ENCODE measurements at places on chromosomes 7 and 10.

DNA sequence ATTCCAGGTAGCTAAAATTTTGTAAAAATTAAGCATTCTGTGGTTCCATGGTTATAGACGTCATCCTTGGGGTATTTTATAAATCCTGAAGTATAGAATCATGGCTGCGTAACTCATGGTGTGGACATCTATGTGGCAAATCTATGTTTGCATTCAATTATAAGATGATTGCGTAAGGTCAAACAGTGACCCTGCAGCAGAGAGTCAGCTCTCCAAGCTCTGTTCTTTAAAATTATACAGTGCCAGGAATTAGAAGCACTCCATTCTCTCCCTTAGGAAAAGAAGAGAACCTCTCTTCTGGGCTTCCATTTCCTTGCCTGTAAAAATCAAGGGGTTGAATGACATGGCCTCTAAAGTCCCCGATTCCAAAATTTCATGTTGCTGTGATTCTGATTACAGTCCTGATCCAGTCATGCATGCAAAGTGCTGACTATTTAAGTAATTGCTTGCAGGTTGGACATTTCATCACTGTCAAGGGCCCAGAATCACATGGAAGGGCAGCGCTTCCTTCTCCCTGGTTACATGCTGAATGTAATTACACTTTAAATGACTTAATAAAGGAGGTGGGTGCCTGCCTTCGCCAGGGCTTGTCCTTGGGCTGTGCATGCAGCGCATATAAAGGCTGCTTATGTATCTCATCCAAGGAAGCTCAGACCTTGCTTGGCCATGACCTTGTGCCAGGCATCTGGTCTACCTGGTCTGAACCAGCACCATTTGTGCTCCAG is 550.7 kb downstream of the TYW1 start:
- H3K27ac ChIP-seq: no peak overlapping the region
- no peaks in the 10 kb centered on the region for H3K27me3 ChIP-seq
- H3K4me3 ChIP-seq: no peak overlapping the region
- DNase-seq: no peak
- H3K36me3 ChIP-seq: no peaks in the 10 kb centered on the region

DNA sequence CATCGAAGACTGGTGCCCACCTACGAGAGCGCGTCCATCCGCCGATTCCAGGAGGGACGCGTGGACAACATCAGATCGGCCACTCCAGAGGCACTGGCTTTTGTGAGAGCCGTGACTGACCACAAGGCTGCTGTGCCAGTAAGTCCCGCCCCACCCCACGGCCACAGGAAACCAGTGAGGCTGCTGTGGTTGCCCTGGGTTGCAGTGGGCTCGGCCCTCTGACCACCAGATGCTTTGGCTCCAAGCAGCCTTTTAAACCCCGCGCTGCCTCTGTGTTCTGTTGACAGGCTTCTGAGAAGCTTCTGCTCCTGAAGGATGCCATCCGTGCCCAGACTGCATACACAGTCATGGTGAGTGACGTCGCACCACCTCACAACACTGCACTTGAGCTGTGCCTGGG is 24.4 kb upstream of the C10orf53 start:
- no peak overlapping the region for H3K27ac ChIP-seq
- no peak overlapping the region for H3K4me3 ChIP-seq
- no peaks in the 10 kb centered on the region for H3K36me3 ChIP-seq
- no peak for DNase-seq

- H3K27ac ChIP-seq: peak overlapping the region; percentile 58
- peaks cover 48% of the 10 kb centered on the region for H3K4me1 ChIP-seq
- H3K27me3 ChIP-seq: no peaks in the 10 kb centered on the region
- H3K4me3 ChIP-seq: peak overlapping the region; percentile 20
- DNase-seq: peak; percentile 39
- H3K36me3 ChIP-seq: no peaks in the 10 kb centered on the region
Measured at GRCh38 chr10:125152450-125153368, 7.7 kb downstream of the CTBP2 start.

- DNase-seq: no peak
- no peak overlapping the region for H3K4me3 ChIP-seq
- H3K4me1 ChIP-seq: no peaks in the 10 kb centered on the region
Measured at GRCh38 chr7:35987016-35987415, 166.0 kb upstream of the EEPD1 start.

DNA sequence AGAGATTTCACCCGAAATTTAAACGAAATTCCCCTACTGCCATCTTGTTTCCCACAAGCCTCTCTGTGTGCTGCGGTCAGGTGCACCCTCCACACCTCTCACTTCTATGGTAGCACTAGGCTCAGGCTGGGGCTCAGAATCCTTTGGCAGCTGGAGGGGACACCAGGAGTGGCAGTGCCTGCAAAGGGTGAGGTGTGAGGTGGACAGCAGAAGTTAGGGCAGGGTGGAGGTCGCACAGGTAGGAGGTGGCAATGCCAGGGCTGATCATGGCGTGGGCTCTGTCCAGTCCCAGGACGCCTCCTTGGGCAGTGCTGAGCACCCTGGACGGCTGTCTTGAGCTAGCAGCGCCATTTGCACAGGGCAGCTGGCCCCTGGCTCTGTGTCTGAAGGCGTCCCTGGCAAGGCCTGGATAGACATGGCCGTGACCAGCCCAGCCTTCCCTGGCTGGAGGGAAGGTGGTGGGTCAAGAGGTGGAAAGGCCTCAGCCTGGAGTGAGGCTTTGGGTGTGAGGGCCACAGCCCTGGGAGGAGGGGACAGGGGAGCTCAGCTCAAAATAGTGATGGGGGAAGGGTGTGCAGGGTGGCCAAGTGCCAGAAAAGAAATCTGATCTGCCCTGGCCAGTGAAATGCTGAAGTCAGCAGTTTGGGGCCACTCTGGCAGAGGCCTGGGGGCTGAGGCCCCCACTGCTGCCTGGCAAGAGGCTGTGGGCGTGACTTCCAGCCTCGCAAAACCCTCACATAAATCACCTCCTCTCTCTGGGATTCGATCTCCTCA is 40.0 kb downstream of the ZCCHC24 start:
- no peak overlapping the region for H3K27ac ChIP-seq
- H3K36me3 ChIP-seq: peaks cover 5% of the 10 kb centered on the region
- no peak overlapping the region for H3K4me3 ChIP-seq
- peaks cover 75% of the 10 kb centered on the region for H3K4me1 ChIP-seq

DNA sequence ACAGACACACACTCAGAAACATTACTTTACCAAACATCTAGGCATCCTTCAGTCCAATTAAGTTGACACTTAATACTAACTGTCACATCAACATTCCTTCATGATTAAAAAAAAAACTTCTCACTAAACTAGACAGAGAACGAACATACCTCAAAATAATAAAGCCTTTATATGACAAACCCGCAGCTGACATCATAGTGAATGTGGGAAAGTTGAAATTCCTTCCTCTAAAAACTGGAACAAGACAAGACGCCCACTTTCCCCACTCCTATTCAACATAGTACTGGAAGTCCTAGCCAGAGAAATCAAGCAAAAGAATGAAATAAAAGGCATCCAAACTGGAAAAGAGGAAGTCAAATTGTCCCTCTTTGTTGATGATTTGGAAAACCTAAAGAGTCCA is 96.9 kb upstream of the PPP1R9A start:
- H3K4me3 ChIP-seq: no peak overlapping the region
- no peaks in the 10 kb centered on the region for H3K36me3 ChIP-seq
- DNase-seq: no peak
- H3K27ac ChIP-seq: no peak overlapping the region
- H3K27me3 ChIP-seq: no peaks in the 10 kb centered on the region

- DNase-seq: no peak
- no peak overlapping the region for H3K4me3 ChIP-seq
- no peaks in the 10 kb centered on the region for H3K27me3 ChIP-seq
Measured at GRCh38 chr7:55567571-55567970, 4.7 kb downstream of the VOPP1 start.

GRCh38 chr7:213324-213993 is 21.1 kb downstream of the FAM20C start:
- H3K36me3 ChIP-seq: peaks cover 27% of the 10 kb centered on the region
- no peak overlapping the region for H3K4me3 ChIP-seq
- peaks cover 5% of the 10 kb centered on the region for H3K4me1 ChIP-seq
- DNase-seq: peak; percentile 78
- H3K27me3 ChIP-seq: no peaks in the 10 kb centered on the region

- H3K27me3 ChIP-seq: no peaks in the 10 kb centered on the region
- peak; percentile 30 for DNase-seq
- no peaks in the 10 kb centered on the region for H3K4me1 ChIP-seq
- H3K36me3 ChIP-seq: no peaks in the 10 kb centered on the region
- H3K27ac ChIP-seq: no peak overlapping the region
Measured at GRCh38 chr10:48215486-48216203, 58.9 kb downstream of the FRMPD2 start.

- H3K4me1 ChIP-seq: no peaks in the 10 kb centered on the region
- no peaks in the 10 kb centered on the region for H3K27me3 ChIP-seq
- no peak for DNase-seq
- H3K36me3 ChIP-seq: no peaks in the 10 kb centered on the region
- H3K4me3 ChIP-seq: no peak overlapping the region
Measured at GRCh38 chr10:128462844-128463243, 336.6 kb upstream of the MKI67 start.

DNA sequence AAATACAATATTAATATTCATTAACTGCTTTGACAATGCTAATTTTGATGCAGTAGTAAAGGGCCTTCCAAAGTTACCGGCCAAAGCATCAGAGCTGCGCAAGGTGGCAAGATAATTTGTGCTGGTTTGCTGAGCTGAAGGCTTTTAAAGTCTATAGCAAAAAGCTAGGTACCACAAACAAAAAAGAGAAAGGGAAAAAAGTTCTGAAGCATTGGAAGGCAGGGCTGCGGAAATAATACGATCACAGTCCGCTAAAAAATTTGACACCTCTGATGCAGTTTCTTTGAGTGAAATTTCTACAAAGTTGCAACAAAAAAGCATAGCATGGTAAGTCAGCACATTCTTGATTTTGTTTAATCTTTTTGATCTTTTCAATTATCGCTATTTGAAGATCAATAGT is 175.6 kb downstream of the TCF7L2 start:
- H3K36me3 ChIP-seq: no peaks in the 10 kb centered on the region
- H3K27ac ChIP-seq: no peak overlapping the region
- no peaks in the 10 kb centered on the region for H3K27me3 ChIP-seq

DNA sequence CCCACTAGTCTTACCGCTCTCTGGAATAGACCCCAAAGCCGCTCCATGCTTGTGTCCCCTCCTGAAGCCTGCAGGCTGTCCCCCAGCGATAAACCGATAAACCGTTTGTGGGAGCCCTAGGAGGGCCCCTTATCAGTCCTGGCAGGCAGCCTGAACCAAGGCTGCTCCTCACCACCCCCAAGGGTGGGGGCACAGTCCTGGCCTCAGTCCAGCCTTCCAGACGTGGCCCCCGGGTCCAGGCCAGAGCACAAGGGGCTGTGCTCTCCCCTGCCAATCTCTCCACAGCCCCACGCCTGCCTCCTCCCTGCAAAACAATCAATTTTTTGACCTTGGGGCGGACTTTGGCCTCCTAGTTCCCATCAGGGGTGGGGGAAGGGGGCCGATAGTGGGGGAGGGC is at the start of gene TFR2:
Gene TFR2, minus strand, starts transcription at position 90 of the 397 bp plus-strand sequence. Its CDS starts 43 bp downstream, at position 47.
- no peak within 1 kb of the TSS for H3K4me3 ChIP-seq
- DNase-seq: no peak
- no peaks in the 10 kb centered on the region for H3K4me1 ChIP-seq
- H3K27me3 ChIP-seq: no peaks in the 10 kb centered on the region
- no peaks in the 10 kb centered on the region for H3K36me3 ChIP-seq
- no peak within 1 kb of the TSS for H3K27ac ChIP-seq

GRCh38 chr7:139953229-139953628 is 109.5 kb downstream of the PARP12 start:
- peaks cover 4% of the 10 kb centered on the region for H3K27me3 ChIP-seq
- H3K36me3 ChIP-seq: no peaks in the 10 kb centered on the region
- H3K4me3 ChIP-seq: no peak overlapping the region
- H3K4me1 ChIP-seq: no peaks in the 10 kb centered on the region

DNA sequence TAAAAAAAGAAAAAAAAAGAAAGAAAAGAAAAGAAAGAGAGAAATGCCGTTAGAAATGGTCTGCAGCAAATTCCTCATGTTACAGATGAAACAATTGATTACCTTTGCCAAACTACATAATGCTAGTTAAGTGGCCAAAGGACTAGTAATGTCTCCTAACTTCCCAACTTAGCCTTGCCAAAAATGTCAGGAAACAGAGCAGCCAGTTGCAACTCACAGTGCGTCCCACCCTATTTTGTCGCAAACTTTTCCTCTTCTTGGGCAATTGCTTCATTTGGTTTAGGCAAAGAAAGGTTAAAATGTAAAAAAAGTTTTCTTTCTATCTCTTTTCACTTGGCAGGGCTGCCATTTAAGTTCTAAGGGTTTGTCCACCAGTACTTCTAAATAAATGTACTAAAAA is 53.1 kb downstream of the APBB1IP start:
- H3K4me1 ChIP-seq: no peaks in the 10 kb centered on the region
- DNase-seq: no peak
- H3K27ac ChIP-seq: no peak overlapping the region
- no peaks in the 10 kb centered on the region for H3K27me3 ChIP-seq
- no peak overlapping the region for H3K4me3 ChIP-seq

DNA sequence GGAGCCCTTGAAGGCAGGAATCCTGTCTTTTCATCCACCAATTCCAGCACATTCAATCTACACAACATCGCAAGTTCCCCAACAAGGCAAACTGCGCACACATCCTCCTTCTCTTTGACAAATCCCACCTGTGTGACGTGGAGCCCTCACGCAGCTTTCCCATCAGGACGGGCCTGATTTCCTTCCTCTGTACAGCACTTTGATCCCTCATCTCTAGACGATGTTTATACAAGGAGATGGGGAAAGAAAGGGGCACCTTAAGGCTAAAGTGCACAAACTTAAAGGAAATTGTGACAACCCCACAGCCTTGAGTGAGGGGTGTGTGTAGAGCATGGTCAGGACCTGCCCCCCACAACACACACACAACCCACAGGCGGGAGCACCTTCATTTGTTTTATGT is 97.2 kb downstream of the PRKAG2 start:
- no peak overlapping the region for H3K27ac ChIP-seq
- no peak overlapping the region for H3K4me3 ChIP-seq
- H3K36me3 ChIP-seq: no peaks in the 10 kb centered on the region
- no peak for DNase-seq
- H3K27me3 ChIP-seq: peaks cover 4% of the 10 kb centered on the region

DNA sequence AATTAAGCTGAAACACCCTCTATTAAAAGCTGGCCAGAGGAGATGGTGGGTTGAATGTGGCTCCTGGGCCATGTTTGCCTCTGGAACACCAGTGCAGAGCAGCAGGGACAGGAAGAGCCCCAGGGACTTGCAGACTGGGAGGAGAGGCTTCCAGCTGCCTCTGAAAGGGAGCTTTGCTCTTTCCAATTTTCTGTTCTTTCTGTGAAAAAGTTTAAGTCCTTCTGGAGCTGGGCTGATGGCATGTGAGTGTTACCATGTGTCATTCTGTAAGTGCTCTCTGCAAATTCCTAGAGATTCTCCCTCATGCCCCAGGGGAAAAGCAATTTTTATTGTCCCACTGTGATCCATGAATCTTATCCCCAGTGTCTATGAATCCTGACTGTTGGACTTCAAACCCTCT is 112.8 kb upstream of the LANCL2 start:
- H3K36me3 ChIP-seq: no peaks in the 10 kb centered on the region
- no peaks in the 10 kb centered on the region for H3K27me3 ChIP-seq
- DNase-seq: no peak
- H3K27ac ChIP-seq: no peak overlapping the region

All from fibroblast of lung (primary cell).